ENCODE measurements at places on chromosomes 5 and 9.

DNA sequence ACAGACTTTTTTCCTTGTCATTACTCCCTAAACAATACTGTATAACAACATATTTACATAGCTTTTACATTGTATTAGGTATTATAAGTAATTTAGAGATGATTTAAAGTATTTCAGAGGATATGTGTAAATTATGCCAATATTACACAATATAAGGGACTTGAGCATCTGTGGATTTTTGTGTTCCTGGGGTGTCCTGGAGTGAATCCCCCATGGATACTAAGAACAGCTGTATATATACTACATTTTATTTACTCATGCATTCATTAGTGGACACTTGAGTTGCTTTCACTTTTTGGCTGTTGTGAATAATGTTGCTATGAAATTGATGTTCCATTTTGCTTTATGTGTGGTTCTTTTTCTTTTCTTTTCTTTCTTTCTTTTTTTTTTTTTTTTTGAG lies 348.8 kb downstream of the SH3GL2 start:
- no peak for DNase-seq

- DNase-seq = no peak
These were observed 70.6 kb downstream of the DCP2 start for GRCh38 chr5:113047234-113047633.

- no peak for DNase-seq
These were observed 366 bp downstream of the EPB41L4A start for GRCh38 chr5:112418659-112419163.

GRCh38 chr9:87381050-87381711 lies 116.5 kb upstream of the DAPK1 start:
- no peak for DNase-seq

DNA sequence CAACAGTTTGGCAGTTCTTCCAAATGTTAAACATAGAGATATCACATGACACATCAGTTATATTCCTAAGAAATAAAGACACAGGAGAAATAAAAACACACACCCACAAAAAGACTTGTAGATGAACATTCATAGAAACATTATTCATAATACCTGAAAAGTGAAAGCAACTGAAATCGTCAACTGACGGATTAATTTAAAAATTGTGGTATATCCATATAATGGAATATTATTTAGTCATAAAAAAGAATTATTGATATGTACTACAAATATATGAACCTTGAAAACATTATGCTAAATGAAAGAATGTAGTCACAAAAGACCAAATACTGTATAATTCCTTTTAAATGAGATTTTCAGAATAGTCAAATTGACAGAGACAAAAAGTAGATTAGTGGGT lies 330.2 kb upstream of the CD180 start:
- no peak for DNase-seq

DNA sequence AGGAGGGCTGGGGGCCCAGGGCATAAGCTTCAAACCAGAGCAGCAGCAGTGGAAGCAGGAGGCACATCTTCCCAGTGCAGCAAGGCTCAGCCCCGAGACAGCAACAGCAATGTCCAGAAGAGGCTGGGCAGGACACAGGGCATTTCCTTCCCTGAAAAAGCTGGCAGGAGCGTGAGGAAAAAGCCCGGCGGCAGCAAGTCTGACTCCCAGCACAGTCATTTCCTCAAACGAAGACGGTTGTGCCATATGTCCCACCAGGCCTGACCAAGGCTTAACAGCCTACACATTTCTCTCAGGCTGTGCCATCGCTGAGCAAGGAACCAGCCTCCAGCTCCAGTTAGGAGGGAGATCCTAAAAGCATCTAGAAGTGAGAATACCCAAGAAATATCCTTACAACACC lies 74.5 kb downstream of the APTX start:
- no peak for DNase-seq

DNA sequence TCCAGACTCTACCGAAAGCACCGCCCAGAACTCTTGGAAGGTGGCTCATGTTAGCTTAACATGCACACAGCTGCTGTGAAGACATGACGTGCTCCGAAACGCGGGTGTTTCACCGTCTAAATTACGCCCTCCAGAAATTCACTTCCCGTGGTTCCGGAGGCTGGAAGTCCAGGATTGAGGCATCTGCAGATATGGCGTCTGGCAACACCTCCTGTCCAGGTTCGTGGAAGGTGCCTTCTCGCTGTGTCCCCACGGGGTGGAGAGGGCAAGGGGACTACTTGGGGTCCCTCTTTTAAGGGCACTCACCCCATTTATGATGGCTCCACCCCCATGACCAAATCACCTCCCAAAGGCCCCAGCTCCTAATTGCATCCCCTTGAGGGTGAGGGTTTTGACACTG lies 348.0 kb upstream of the IRX2 start:
- no peak for DNase-seq

DNA sequence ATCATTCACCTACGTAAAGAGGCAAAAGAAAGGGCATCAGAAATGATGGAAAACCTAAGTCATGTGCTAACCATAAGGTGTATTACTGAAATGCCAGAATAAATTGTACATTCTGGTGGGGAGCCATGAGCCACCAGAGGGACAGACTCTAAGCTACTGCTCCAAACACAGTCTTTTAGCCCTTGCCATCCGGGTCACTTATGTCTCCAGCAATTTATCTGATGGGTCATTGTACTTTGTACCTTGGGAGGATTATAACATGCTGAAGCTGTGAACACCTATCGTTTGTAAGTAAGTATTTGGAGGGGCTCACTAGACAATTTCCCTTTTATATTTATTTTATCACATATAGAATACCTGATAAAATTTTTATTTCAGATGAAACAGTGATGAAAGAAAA lies 495.1 kb downstream of the KIF4B start:
- DNase-seq = no peak

- no peak for DNase-seq
These were observed 63.6 kb downstream of the NUP214 start for GRCh38 chr9:131188976-131189375.

GRCh38 chr9:97735070-97735600 lies 38.0 kb upstream of the XPA start:
- no peak for DNase-seq

GRCh38 chr9:306907-307306 lies 92.2 kb downstream of the DOCK8 start:
- DNase-seq = no peak

- no peak for DNase-seq
These were observed 25.2 kb downstream of the DPYSL3 start for GRCh38 chr5:147484708-147485020.

DNA sequence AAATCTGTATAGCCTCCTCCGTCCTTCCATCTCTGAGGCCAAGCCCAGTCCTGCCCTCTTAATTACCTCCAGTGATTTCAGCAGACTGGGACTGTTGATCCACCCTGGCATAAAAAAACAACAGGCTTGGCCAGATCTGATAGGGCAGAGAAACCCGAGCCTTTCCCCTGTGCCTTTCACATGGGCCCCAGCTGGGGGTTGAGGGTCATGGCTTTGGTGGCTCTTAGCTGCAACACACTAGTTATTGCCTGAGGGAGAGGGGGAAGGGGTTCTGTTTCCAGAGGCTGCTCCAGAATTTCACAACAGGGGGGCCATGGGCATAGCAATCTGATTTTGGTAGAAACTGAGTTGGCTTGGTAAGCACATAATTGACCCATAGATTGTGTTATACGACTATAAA lies 21.2 kb upstream of the PANK3 start:
- DNase-seq = no peak

- DNase-seq = no peak
These were observed 87.9 kb upstream of the FSD1L start for GRCh38 chr9:105359892-105360291.

GRCh38 chr9:38318759-38319495 lies 73.6 kb upstream of the ALDH1B1 start:
- no peak for DNase-seq

GRCh38 chr5:159978358-159978757 lies 30.6 kb upstream of the TTC1 start:
- DNase-seq = no peak
